ENCODE measurements at places on chromosomes 1 and 21.

- DNase-seq: no peak
Measured at GRCh38 chr1:228018125-228018398, 11.3 kb downstream of the WNT3A start.

DNA sequence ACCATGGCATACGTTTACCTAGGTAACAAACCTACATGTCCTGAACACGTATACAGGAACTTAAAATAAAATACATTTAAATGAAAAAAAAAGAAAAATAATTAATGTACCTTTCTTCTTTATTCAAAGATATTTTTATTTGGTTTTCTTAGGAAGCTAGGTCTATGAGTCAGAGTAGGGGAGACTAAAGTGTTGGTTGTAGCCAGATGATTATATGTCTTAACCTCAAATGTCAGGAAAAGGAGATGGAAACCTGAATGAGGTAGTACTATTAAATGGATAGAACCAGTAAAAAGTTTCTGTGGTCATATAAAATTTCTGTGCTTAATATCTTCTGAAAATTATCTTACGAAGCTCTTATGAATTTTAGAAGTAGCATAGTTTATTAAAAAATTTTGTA lies 275.8 kb downstream of the KCTD3 start:
- DNase-seq: no peak

- no peak for DNase-seq
Measured at GRCh38 chr1:109697066-109697465, 9.4 kb downstream of the GSTM1 start.

DNA sequence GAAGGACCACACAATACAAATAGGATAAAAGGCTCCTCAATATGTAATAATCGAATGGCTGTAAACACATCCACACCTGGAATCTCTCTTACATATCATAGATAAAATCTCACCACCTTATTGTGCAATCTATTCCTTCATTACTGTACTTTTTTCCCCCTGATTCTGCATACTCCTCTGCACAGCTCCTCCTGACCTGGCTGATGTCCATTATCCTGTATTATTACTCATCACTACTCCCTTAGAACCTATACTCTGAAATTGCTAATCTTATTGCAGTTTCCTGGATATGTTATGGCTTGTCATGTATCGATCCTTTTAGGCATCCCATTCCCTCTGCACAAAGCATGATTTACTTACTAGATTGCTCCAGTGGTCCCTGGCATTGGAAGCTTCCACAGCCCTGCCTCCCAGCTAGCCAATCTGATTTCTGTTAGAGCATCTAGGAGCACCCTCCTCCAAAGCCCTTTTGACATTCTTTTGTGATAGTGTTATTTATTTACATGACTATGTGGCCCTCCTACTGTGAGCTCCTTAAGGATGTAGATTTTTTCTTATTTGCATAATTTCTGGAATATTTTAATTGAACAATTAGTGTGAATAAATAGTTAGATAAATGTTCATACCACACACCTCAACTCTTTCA lies 24.2 kb upstream of the PHGDH start:
- no peak for DNase-seq

GRCh38 chr1:181100934-181101333 lies 12.4 kb downstream of the IER5 start:
- no peak for DNase-seq

- no peak for DNase-seq
Measured at GRCh38 chr1:54371942-54372275, 34.3 kb downstream of the SSBP3 start.

DNA sequence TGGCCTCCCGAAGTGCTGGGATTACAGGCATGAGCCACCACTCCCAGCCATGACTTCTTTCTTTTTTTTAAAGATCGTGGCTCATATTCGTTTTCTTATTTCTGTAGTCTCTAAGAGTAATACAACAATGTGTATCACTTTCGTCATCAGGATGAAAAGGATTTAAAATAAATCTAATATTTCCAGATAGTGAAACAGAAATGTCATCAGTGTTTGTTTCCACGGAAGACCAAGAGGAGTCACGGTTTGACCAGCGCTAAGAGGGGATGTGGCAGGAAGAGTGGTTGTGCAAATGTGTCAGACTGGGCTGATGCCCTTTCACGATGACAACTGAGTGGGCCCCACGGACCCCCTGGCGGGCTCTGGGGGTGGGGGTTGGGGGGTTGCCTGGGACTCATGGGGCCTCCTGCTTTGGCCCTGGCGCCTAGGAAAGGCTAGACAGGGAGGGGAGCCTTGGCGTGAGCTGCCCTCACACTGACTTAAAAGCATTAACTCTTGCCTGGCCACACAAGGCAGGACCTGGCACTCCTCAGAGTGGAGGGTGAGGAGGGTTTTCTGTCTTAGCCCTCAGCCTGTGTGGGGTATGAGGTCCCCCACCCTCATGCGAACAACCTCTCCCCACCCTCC lies 8.4 kb downstream of the SOX13 start:
- no peak for DNase-seq

DNA sequence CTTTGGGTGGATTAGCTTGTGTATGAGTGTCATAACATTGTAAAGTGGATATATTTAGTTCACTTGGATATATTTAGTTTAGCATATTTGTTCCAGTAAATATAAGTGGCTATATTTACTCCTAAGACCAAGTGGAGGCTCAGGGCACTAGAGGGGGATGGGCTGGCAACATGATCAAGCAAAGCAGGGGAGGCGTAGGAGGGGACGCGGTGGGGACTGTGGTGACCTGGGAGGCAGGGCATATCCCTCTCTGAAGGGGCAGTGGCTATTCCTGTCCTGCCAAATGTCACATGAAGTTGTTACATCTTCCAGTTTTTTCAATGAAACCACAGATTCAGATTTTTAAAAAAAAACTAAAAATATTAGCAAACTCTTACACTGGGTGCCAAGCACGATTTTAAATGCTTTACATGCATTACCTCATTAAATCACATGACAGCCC lies 51.9 kb upstream of the EDN2 start:
- no peak for DNase-seq

DNA sequence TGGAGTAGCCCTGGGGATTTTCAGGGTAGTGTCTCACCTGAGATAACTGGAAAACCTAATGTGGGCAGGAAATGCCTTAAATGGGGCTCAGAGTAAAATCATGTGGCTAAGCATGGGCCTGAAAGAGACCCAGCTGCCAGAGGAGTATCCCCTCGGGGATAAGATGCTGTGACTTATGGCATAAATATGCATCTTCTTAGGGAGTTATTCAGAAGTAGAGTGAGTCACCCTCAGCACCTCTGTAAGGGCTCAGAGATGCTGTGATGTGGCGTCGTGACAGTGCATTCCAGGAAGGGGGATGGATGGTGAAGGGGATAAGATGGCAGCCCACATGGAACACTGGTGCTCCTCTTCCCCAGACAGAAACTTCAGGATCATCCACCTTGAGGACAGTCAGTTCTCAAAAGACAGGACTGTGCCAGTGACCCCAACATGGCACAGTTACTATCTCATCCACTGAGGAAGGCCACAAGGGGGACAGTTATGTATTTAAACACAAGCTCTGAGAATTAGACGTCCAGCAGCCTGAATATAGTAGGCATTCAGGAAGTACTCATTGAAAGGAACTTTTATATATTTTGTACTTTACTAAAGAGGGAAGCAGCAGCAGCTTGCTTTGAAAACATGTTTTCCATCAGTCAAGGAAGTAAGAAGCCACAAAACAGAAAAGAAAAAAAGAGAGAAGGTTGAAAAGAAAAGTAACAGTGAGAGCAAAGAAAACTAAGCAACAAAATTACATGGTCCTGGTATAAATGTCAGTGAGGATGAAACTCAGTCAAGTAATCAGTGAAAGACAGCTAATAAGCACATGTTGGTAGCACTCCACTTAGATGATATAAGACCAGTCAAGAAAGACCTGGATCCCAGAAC lies 8.3 kb downstream of the IL24 start:
- DNase-seq: peak; percentile 93

DNA sequence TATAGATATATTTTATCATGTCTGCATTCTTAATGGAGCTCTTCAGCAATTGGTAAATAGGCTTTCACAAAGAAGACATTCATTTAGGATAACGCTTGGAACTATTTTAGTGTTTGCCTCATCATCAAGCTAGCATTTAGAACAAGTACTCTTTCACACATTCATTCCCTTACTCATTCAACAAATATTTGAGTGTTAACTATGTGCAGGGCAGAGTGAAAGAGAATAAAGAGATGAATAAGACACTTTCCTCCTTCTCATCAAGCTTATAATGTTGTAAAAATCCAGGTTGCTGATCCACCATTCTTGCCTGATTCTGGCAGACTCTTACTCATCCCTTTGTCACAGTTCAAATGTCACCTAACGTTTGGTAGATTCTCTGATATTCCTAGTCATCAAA lies 386.3 kb upstream of the BEND5 start:
- peak; percentile 96 for DNase-seq

GRCh38 chr1:76268341-76268740 lies 193.8 kb downstream of the ST6GALNAC3 start:
- DNase-seq: no peak

- peak; percentile 29 for DNase-seq
Measured at GRCh38 chr1:24501371-24502064, 1.1 kb upstream of the RCAN3 start.

DNA sequence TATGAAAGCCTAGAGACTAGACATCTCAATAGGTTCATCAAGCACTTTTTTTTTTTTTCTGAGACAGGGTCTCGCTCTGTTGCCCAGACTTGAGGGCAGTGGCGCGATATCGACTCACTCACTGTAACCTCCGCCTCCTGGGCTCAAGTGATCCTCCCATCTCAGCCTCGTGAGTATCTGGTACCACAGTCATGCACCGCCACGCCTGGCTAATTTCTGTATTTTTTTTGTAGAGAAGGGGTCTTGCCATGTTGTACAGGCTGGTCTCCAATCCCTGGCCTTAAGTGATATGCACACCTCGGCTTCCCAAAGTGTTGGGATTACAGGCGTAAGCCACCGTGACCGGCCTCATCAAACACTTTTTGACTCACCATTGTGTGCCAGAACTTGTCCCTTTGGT lies 613 bp upstream of the GPATCH4 start:
- no peak for DNase-seq

DNA sequence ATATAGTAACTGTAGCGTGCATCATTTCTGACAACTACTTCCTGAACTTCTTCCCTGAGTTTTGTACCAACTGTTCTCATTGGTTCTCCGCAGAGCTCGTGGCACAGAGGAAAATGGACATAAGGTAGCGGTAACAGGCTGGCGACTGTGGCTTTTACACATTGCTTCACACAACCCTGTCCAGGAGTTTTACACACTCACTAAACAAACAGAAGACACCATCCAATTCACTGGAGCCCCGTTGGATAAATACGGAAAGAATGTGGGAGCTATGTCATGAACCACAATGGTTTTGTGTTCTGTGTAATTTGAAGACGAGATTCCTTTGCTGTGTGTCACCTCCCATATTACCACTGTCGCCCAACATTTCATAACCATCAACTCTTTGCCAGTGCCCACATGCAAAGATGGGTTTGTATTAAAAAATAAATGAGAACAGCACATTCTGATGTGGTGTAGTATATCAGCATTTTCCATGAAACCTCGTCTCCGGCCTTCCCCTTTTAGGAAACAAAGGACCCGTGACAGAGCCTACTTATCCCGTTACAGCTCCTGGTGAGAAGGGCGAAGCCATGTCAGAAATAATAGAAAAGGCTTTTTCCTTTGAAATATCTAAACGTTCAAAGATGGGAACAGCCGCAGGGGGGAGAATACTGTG lies 47.4 kb upstream of the ENAH start:
- peak; percentile 83 for DNase-seq
